ENCODE measurements at places on chromosomes 2 and 18.

DNA sequence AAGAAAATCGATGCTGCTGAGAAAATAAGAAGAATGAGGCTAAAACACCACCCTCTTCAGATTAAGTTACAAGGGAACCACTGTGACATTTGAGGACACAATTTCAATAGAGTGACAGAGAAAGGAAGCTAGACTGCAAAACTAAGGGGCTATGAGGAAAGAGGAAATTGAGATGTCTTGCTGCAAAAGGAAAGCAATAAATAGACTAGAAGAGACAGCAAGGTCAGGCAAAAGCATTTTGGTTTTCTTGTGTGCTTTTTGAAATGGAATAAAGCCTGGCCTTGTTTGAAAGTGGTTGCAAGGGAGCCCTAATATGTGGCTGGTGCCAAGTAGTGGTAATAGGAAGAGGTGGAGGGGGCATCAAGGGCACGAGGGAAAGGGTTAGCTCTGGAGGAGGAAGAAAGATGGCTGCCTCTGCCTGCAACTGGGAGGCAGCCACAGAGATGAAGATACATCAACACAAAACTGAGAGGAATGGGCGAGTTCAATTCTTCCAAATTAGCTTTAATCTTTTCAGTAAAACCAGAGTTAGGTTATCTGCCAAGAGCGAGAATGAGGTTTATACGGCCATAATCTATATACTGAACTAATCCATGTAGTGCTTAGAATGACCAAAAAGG, 1.2 kb upstream of the MRO start:
- H3K27me3 ChIP-seq, result peaks cover 5% of the 10 kb centered on the region
- no peaks in the 10 kb centered on the region for H3K36me3 ChIP-seq
- no peak for DNase-seq
- H3K4me3 ChIP-seq, result no peak overlapping the region

GRCh38 chr2:23549821-23550530, 165.0 kb downstream of the KLHL29 start:
- H3K27ac ChIP-seq, result no peak overlapping the region
- no peak overlapping the region for H3K4me3 ChIP-seq
- H3K27me3 ChIP-seq, result no peaks in the 10 kb centered on the region
- DNase-seq, result no peak

GRCh38 chr2:120520929-120521912, 175.3 kb downstream of the INHBB start:
- no peak overlapping the region for H3K4me3 ChIP-seq
- peak; percentile 45 for DNase-seq
- no peaks in the 10 kb centered on the region for H3K4me1 ChIP-seq

DNA sequence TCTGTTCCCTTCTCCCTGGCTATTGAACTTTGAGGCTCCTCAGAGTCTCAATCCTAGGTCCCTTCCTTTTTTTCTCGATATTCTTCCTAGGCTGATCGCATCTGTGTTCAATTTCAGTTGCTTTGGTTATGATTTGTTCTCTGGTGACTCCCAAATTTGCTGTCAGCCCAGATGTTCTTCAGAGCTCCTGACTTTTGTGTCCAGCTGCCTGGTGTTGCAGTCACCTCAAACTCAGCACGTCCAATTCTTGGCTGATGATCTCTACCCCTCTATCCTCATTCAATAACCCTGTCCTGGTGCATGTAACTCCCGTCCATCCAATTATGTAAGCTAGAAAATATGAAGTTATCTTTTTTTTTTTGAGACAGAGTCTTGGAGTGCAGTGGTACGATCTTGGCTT, 31.4 kb downstream of the DIS3L2 start:
- no peaks in the 10 kb centered on the region for H3K27me3 ChIP-seq
- no peak overlapping the region for H3K27ac ChIP-seq
- peaks cover 29% of the 10 kb centered on the region for H3K4me1 ChIP-seq
- H3K36me3 ChIP-seq, result peaks cover 1% of the 10 kb centered on the region

- peaks cover 3% of the 10 kb centered on the region for H3K27me3 ChIP-seq
- peak; percentile 16 for DNase-seq
- peaks cover 27% of the 10 kb centered on the region for H3K4me1 ChIP-seq
- H3K36me3 ChIP-seq, result peaks cover 9% of the 10 kb centered on the region
- H3K27ac ChIP-seq, result peak overlapping the region; percentile 92
These were observed 41.5 kb upstream of the EPC2 start for GRCh38 chr2:148602885-148603561.

DNA sequence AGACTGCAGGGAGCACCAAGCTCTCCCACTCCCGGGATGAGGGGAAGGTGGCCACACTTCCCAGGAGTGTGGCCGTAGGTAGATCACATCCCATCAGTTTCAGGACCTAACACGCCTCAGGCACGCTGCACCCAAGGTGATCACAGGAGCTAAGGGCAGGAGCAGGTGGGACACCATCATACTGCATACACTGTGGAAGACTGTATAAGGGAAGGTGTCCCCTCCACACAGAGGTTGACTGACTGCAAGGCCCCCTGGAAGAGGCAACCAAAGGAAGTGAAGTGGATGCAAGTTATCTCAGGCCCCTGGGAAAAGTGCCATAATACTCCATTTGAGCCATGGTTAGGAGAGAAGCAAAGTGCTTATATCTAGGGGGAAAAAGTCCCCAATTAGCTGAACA, 351.9 kb upstream of the SMIM21 start:
- H3K27ac ChIP-seq, result no peak overlapping the region
- no peaks in the 10 kb centered on the region for H3K36me3 ChIP-seq
- H3K27me3 ChIP-seq, result peaks cover 12% of the 10 kb centered on the region

GRCh38 chr2:236054125-236054524, 114.1 kb downstream of the GBX2 start:
- H3K27me3 ChIP-seq, result peaks cover 20% of the 10 kb centered on the region
- peaks cover 7% of the 10 kb centered on the region for H3K4me1 ChIP-seq
- no peak overlapping the region for H3K27ac ChIP-seq
- H3K36me3 ChIP-seq, result no peaks in the 10 kb centered on the region

GRCh38 chr2:27915874-27916273, 25.3 kb downstream of the BABAM2 start:
- no peak overlapping the region for H3K4me3 ChIP-seq
- H3K36me3 ChIP-seq, result peaks cover 17% of the 10 kb centered on the region
- no peaks in the 10 kb centered on the region for H3K27me3 ChIP-seq
- no peak for DNase-seq
- H3K4me1 ChIP-seq, result peaks cover 31% of the 10 kb centered on the region
- H3K27ac ChIP-seq, result no peak overlapping the region

DNA sequence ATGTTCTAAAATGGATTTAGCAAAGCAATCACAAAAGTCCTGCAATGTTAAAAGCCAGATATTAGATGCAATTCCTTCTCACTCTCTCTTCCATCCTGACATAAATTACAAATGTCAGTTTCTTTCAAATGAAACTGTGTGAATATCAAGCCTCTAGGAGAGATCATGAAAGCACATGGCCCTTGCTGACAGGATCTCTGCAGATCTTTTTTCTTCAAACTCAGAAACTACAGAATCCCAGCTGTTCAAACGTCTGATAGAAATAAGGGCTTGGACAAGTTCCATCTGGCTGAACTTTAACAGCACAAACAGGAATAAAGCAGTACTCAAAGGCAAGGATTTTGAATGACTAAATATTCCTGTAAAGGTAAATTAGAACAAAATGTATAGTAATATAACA, 47.6 kb downstream of the PDE1A start:
- no peaks in the 10 kb centered on the region for H3K27me3 ChIP-seq
- H3K36me3 ChIP-seq, result no peaks in the 10 kb centered on the region
- no peaks in the 10 kb centered on the region for H3K4me1 ChIP-seq

- H3K4me3 ChIP-seq, result no peak overlapping the region
- H3K27ac ChIP-seq, result no peak overlapping the region
- peaks cover 41% of the 10 kb centered on the region for H3K27me3 ChIP-seq
- peaks cover 22% of the 10 kb centered on the region for H3K4me1 ChIP-seq
These were observed 11.4 kb downstream of the EPAS1 start for GRCh38 chr2:46308629-46309028.

GRCh38 chr2:134240061-134240460, 13.8 kb upstream of the MGAT5 start:
- peak overlapping the region; percentile 22 for H3K27ac ChIP-seq
- H3K27me3 ChIP-seq, result no peaks in the 10 kb centered on the region

DNA sequence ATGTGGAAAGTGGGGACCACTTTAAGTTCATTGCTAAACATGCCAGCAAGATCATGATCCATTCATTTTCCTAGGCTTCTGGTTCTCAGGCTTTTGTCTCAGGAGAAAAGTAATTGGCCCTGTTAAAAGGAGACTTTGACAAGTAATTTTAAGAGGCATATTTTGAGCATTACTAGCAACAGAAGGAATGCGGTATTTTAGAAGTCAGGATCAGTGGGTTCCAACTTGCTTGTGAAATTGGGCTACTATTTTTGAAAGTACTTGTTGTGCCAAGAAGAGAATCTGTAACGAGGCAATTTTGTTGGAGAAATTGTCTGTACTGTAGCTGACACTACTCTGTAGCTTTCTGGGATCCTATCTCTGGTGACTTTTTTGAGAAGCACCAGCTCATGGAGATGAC, 59.4 kb downstream of the CERS6 start:
- H3K27ac ChIP-seq, result no peak overlapping the region
- no peak overlapping the region for H3K4me3 ChIP-seq

DNA sequence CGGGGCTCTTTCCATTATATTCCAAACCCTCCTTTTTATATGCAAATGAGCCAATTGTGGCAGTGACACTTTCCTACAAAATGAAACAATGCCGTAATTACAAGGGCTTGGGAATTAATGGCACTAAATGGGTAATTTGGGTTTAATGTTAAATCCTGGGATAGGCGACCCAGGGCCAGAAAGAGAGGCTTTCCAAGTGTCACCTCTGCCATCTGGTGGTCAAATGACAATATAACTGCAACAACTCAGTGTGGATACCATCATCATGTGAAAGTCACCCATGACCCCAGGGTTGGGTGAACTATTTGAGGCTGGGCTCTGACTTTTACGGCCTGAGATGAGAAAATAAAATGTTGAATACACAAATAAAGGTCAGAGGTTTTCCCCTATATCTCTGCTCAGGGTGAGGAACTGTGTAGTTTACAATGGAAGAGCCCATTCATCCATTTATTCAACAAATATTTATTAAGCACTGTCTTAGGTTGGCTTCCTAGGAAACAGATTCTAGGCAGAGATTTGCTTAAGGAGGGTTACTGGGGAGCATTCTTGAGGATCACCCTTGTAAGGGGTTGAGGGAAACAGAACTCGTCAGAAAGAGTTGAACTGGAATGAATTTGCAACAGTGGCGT, 13.6 kb upstream of the THADA start:
- no peak overlapping the region for H3K27ac ChIP-seq
- no peaks in the 10 kb centered on the region for H3K27me3 ChIP-seq
- peak; percentile 25 for DNase-seq
- no peak overlapping the region for H3K4me3 ChIP-seq

- H3K4me3 ChIP-seq, result no peak overlapping the region
- H3K27ac ChIP-seq, result no peak overlapping the region
- H3K27me3 ChIP-seq, result no peaks in the 10 kb centered on the region
These were observed 51.6 kb downstream of the XRCC5 start for GRCh38 chr2:216160786-216161185.

DNA sequence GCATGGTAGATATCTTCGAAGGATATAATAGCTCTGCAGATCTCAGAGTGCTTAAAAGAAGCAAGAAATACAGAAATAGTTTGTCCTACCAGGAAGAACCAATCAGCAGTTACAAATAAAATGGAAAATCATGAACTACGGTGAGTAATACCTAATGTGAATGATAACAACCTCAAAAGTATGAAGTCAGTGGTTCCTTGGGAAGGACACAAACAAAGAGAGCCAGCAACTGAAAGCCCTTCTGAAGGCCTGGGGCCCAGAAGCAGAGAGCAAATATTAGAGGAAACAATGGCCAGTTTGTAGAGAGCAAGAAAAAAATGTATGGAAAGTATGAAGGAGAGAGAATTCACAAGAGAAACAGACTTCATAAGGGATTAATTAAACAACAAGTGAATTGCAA, 226.8 kb upstream of the CHST9 start:
- H3K36me3 ChIP-seq, result no peaks in the 10 kb centered on the region
- H3K27ac ChIP-seq, result no peak overlapping the region
- no peaks in the 10 kb centered on the region for H3K4me1 ChIP-seq

DNA sequence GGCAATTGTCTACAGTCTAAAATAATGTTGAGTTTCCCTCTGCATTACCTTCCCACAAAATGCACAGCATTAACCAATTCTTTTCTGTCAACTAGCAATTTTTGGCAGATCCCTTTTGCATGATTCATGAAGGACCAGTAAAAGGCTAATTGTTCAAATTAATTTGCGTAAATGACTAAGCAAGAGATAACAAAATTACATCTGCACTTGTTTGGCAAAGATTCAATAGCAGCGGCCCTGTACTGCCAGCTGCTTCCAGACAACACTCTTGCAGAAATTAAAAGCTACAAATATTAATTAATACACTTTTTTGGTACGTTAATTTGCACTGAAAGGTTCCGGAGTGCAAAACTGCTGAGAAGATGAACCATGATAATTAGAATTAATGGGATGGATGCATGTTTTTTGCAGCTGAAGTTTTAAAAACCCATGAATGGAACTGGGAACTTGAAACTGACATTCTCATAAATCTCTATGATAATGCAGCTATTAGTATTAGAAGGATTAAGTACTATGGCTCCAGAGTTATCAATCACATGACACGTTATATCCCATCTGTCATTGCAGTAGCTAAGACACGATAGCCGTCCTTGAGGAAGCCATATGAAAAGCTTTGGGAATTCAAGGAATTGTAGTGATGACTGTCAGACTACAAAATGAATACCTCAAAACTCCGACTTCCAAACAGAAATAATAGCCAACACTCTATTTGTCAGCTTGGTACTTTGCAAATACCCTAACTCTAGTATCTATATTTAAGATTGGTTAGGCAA, 1268.3 kb upstream of the ACVR2A start:
- no peaks in the 10 kb centered on the region for H3K27me3 ChIP-seq
- no peak for DNase-seq
- no peaks in the 10 kb centered on the region for H3K36me3 ChIP-seq
- no peak overlapping the region for H3K4me3 ChIP-seq
- no peaks in the 10 kb centered on the region for H3K4me1 ChIP-seq

GRCh38 chr18:62991959-62992358, 276.6 kb downstream of the PHLPP1 start:
- DNase-seq, result peak; percentile 12
- H3K27ac ChIP-seq, result no peak overlapping the region
- H3K4me1 ChIP-seq, result no peaks in the 10 kb centered on the region
- no peaks in the 10 kb centered on the region for H3K36me3 ChIP-seq
- H3K27me3 ChIP-seq, result peaks cover 6% of the 10 kb centered on the region

GRCh38 chr2:232268636-232269165, 109.8 kb upstream of the ALPP start:
- no peaks in the 10 kb centered on the region for H3K4me1 ChIP-seq
- no peak overlapping the region for H3K4me3 ChIP-seq
- no peaks in the 10 kb centered on the region for H3K27me3 ChIP-seq
- H3K36me3 ChIP-seq, result peaks cover 3% of the 10 kb centered on the region
- DNase-seq, result no peak
- no peak overlapping the region for H3K27ac ChIP-seq

DNA sequence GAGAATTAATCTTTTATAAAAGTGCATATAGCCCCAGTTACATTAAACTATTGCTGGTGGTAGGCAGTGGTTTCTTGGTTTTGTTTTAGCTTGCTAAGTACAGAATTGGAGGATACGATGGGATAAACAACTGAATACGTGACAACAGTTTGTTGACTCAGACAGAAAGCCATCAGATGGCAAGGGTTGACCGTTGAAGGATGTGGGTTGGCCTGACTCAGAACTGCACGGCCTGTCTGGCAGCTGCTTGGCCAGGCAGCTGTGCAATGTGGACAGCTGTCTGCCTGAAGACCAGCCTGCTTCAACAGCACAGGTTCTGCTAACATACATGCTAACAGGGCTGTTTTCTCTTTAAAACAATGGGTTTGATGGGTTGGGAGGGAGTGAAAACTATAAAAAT, 46.6 kb downstream of the PRKRA start:
- H3K27me3 ChIP-seq, result peaks cover 7% of the 10 kb centered on the region
- H3K36me3 ChIP-seq, result no peaks in the 10 kb centered on the region
- no peak overlapping the region for H3K27ac ChIP-seq
- no peak for DNase-seq
- no peak overlapping the region for H3K4me3 ChIP-seq
- peaks cover 5% of the 10 kb centered on the region for H3K4me1 ChIP-seq

Data from activated naive CD8-positive, alpha-beta T cell treated with anti-CD3 and anti-CD28 coated beads, Interleukin-2, amount 50 U/mL, for 24 hours (primary cell).